Activated CD4-positive, alpha-beta T cell treated with anti-CD3 and anti-CD28 coated beads for 4 hours (primary cell): ENCODE measurements at places on chromosomes 2 and 18.

- DNase-seq = no peak
Observed at GRCh38 chr2:134975281-134976009, 56.8 kb downstream of the CCNT2 start.

GRCh38 chr2:174939046-174939445 lies 66.1 kb downstream of the CHN1 start:
- no peak for DNase-seq

DNA sequence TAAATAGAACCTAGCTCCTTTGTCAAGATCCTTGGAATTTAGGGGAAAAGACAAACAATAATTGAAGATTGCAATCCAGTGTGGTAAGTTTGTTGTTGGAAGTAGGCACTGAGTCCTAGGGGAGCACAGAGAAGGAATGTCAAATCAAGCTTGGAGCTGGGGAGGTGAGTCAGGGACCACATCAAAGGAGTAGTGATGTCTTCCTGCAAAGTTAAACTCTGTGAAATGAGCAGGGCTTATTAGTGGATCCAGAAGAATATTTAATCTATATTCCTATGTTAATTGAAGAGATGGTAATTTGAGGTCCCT lies 41.7 kb upstream of the NABP1 start:
- DNase-seq = no peak

GRCh38 chr2:173064151-173064805 lies 11.4 kb upstream of the MAP3K20 start:
- DNase-seq = no peak

DNA sequence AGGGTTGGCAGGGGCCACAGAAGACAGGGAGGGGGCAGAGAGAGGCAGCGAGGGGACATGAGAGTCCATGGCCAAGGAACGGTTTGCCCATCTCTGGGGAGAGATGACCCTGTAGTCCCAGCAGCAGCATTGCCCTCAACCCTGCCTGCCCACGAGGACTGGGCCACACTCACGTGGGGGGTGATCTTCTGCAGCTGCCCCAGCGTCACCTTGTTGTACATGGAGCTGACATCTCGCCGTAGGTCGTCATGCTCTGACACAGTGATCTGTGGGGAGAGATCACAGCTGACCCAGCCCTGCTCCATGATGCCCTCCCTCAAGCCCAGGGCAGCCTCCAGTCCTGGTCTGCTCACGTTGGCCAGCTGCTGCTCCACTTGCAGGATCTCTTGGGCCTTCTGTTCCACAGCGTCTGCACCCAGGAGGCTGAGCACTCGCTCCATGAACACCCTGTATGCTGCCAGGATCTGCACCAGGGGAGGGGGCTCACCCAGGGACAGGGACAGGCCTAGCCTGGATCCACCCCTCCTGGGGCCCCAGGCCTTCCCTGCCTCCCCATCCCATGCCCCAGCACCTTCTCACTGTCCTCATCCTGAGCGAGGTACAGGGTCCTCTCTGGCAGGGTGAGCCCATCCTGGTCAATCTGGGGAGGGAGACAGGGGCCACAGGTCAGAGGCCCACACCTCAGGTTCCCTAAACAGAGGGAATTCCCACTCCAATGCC lies 2.8 kb downstream of the ECEL1 start:
- DNase-seq = no peak

DNA sequence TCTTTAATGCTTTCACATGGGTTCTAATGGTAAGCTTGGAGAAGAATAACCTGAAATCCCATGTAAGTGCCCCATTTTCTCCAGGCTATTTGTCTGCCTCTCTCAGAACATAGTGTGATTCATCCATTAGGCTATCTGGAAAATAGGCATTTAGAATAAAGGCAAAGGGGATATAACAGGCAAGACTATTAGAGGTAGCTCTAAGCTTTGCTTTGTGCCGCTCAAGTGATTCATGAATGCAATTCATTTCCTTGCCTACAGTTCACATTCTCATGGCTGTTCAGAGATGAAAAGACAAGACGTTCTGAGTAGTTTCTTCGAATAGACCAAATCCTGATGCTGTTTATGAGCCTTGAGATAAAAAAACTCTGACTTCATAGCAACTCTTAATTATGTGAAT lies 101.7 kb downstream of the ANKRD44 start:
- no peak for DNase-seq

- no peak for DNase-seq
Observed at GRCh38 chr2:88933980-88934379, 242.5 kb downstream of the RPIA start.

- DNase-seq = no peak
Observed at GRCh38 chr2:184294831-184295230, 303.5 kb upstream of the ZNF804A start.

GRCh38 chr18:73244401-73244800 lies 376.6 kb upstream of the NETO1 start:
- no peak for DNase-seq

DNA sequence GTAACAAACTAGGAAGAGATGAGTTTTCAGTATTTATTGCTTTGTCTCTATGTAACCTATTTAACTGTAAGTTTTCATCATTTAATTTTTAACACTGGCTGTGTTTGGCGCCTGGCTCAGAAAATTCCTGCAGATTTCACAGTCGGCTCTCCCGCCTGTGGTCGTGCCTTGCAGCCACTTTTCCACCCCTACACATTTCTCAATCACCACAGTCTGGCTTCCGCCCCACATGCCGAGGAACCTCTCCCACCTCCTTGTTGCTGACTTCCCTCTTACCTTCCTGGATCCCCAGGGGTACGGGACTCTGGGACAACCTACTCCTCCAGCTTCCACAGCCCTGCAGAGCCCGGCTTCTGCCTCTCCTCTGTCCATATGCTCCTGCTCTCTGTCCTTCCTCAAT lies 41.6 kb upstream of the MGAT4A start:
- DNase-seq = no peak

GRCh38 chr2:235678712-235679111 lies 184.9 kb downstream of the AGAP1 start:
- DNase-seq = no peak

DNA sequence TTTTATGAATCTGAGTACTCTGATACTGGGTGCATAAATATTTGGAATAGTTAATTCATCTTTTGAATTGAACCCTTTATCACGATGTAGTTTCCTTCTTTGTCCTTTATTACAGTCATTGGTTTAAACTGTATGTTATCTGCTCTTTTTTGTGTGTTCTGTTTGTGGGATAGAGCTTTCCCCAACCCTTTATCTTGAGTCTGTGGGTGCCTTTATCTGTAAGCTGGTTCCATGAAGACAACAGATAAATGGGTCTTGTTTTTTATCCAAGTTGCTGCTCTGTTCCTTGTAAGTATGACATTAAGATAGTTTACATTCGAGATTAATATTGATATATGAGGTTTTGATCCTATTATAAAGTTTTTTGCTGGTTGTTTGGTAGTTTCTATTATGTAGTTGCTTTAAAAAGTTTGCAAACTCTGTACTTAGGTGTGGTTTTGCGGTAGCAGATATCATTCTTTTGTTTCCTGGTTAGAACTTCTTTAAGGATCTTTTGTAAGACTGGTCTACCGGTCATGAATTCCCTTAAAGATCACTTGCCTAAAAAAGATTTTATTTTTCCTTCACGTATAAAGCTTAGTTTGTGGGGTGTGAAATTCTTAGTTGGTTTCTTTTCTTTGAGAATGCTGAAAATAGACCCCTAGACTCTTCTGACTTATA lies 1451.3 kb upstream of the SLC39A10 start:
- DNase-seq = no peak

GRCh38 chr2:71720596-71721361 lies 267.4 kb downstream of the DYSF start:
- no peak for DNase-seq

GRCh38 chr2:23601301-23601965 lies 216.5 kb downstream of the KLHL29 start:
- DNase-seq = no peak

DNA sequence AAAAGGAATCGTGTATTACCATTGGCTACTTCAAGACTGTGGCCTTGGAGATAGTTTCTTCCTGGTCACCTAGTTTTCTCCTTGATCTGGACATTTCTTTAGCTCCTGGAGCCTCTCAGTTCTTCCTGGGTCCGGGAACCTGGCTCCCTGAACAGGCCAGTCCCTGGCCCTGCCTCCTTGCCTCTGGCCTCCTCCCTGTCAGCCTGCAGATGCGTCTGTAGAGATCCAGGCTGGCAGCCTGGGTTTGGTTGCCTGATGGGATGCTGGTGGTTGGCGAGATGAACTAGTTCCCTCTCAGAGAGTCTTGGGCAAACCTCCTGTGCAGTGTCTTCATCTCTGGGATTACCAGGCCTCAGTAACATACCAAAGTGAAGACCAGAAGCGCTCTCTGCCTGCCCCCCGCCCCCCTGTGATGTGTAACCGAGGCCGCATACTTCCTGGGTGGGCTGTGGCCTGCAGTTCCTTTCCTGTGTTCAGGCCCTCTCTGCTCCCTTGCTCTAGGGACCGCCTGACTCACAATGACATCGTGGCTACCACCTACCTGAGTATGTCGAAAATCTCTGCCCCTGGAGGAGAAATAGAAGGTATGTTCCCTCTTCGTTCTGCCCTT lies 85.4 kb downstream of the DYSF start:
- DNase-seq = no peak

DNA sequence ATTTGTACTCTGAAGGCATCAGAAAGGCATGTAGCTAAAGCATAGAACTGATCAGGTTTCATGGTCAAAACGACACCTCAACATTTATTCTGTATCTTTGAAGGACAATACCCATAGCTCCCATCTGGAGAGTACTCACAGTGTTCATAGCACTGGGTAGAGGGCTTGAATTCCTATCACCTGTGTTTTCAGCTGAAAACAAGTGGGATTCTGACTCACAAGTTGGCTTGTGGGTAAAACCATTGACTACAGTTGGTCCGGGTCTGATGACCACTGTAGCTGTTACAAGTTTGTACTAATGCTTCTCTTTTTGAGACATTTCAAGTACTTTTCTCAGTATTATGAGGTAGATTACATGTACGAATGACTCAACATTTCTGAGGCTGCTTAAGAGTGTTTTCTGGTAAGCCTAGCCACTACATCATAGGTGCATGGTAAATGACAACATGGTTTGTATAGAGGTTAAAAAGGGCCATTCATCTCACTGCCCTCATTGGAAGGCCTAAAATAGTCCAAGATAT lies 68.6 kb upstream of the PELI1 start:
- peak; percentile 36 for DNase-seq

GRCh38 chr18:23835091-23835490 lies 145.8 kb downstream of the LAMA3 start:
- no peak for DNase-seq

DNA sequence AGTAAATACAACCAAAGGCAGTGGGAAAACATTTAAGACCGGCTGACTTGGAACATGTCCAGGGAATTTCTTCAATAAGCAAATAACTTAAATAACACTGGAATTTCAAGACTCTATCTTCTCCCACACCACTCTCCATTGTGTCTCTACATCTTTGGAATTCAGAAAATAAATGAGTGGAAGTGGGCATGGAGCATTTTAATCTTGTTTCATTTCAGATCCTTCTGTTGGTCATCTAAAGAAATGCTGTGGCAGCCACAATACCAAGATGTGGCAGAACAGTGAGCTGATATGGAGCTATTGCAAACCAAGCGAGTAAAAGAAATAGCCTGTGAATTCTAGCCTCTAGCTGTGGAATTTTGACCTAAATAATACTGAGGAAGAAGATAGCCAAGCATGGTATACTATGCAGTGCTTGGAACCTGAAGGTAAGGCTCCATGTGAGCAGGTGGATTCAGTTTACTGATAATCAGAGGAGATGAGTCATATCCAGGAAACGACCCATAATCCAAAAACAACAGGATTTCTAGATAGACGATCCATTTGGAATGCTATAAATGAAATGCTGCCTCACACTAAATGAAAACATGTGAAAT lies 157.1 kb upstream of the SCN7A start:
- DNase-seq = no peak

GRCh38 chr2:226754821-226755604 lies 44.6 kb downstream of the IRS1 start:
- DNase-seq = no peak

- no peak for DNase-seq
Observed at GRCh38 chr2:233798335-233799086, 20.4 kb downstream of the MROH2A start.

DNA sequence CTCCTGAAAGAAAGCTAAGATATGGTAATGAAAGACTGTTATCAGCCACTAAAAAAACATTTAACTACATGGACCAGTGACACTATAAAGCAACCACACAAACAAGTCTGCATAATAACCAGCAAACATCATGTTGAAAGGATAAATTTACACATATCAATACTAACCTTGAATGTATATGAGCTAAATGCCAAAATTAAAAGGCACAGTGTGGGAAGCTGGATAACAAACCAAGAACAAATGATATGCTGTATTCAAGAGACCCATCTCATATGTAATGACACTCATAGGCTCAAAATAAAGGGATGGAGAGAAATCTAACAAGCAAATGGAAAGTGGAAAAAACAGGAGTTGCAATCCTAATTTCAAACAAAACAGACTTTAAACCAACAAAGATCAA lies 213.1 kb upstream of the CDH2 start:
- DNase-seq = no peak

- peak; percentile 4 for DNase-seq
Observed at GRCh38 chr18:54946149-54946581, 13.1 kb downstream of the CCDC68 start.

DNA sequence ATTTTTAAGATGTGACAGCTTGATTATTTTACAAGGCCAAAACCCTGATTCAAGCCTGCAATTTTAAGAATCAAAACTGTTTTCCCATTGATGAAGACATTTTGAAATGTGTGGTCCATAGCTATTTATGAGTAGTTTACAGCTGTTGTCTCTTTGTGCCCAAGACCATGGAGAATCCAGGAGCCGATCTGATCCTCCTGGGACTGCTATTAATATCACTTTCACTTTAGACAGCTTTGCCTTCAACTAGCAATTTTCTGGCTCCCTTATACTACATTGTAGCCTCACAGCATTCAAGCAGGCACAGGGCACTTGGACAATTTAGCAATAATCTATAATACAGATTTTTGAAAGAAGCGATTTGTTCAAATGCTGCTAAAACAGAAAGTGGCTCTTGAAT lies 172.9 kb downstream of the SLC8A1 start:
- no peak for DNase-seq

DNA sequence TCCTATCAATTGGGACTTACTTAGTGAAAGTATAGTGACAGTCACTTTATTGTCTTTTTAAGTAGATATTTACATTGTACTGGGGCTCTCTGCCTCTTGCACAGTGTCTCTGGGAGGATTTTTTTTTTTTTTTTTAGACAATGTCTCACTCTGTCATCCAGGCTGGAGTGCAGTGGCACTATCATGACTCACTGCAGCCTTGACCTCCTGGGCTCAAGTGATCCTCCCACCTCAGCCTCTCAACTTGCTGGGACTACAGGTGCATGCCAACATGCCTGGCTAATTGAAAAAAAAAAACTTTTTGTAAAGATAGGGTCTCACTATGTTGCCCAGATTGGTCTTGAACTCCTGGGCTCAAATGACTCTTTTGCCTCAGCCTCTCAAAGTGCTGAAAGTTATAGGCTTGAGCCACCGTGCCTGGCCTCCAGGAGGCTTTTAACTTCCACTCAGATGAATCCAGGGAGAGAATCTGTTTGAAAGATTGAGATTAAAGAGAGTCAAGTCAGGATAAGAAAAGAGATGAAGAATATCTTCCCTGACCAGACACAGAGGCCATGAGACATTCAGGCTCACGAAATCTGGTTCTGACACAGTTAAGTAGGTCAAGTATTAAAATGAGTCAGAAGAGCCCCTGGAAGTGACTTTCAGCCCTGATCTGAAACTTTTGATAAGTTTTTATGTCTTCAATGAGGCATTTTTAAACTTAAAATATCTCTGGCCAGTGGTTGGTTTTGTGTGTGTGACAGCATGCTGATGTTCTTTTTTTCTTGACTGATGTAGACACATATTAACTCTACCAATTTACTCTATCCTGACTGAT lies 18.3 kb downstream of the ARHGEF33 start:
- no peak for DNase-seq
